NB4 (cell line): ENCODE measurements at places on chromosomes 12 and 14.

GRCh38 chr14:94613720-94614644 lies 1.8 kb downstream of the SERPINA3 start:
- DNase-seq: no peak

DNA sequence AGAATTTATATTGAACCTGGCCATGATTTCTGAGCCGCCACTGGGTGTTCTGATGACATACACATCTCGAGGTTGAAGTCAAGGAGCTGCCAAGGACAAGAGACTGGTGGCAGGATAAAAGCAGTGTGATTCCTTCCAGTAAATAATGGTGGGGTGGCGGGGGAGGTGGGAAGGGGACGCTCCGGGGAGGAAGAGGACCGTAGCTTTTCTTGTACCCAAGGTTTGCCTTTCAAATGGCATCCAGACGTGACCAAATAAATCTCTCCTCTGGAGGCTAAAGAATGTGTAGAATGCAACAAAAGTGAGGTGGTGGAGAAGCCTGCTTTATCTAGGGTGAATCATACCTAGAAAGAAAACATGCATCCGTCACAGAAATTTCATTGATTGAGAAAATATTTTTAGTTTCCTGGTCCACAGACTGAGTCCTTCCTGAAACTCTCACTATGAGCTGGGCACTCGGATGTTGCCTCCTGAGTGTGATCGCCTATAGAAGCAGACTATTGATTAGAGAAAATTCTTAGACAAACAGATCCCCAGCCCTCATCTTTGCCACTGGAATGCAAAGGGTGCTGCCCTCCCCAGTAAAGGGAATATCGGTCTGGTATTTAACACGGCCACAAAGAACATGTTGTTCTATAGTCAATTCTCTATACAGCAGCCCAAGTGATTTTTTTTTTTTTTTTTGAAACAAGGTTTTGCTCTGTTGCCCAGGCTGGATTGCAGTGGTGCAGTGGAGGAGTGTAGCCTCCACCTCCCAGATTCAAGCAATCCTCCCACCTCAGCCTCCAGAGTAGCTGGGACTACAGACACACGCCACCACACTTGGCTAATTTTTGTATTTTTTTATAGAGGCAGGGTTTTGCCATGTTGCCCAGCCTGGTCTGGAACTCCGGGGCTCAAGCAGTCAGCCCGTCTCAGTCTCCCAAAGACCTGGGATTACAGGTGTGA lies 112.1 kb downstream of the DPF3 start:
- DNase-seq: no peak

DNA sequence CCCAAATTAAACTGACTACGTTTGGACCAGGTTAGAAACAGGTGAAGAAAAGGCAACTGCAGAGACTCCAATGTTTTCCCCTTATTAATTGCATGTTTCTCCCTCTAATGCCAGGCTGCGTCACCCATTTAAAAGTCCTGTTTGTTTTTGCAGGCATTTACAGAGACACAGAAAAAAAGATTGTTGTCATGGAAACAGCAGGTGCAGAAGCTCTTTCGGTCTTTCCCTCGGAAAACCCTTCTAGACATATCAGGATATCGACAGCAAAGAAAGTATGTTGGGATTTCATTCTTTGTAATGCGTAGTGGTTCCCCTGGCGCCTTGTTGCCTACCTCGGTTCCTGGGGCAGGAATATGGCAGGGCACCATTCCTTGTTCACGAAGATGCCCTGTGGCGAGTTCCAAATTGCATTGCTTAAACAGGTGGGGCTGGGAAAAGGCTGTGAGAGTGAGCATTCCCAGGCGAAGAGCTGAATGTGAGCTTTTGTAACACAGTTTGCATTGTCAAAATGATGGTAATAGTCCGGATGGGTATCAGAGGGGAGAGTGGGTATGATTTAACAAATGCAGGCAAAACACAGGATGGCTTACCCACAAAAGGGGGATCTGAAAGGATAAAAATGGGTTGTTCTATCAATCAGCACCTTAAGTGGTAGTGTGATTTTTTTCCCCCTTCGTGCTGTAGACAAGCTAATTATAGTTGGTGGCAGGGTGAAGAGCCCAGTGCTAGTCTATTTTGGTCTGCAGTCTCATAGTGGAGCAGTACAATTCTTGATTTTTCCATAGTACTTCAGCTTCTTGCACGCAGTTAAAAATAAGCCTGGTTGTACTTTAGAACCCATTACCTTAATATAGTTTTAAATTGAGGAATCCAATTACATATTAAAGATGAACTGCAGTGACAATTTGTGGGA lies 132.4 kb downstream of the GCH1 start:
- DNase-seq: no peak

- no peak for DNase-seq
These were observed 17.4 kb upstream of the PYGL start for GRCh38 chr14:50961605-50962221.
